ENCODE measurements at places on chromosomes 5 and 9. TPM values are rescaled to one million over a fixed set of nuclear protein-coding genes. Genes with fewer than 3 reads are reported as not detected.

Gene SPINK6
- polyA plus RNA-seq: 9.9 TPM

Gene CEL
- 3.2 TPM for polyA plus RNA-seq

Gene DAPK1
- 28.1 TPM for polyA plus RNA-seq

DNA sequence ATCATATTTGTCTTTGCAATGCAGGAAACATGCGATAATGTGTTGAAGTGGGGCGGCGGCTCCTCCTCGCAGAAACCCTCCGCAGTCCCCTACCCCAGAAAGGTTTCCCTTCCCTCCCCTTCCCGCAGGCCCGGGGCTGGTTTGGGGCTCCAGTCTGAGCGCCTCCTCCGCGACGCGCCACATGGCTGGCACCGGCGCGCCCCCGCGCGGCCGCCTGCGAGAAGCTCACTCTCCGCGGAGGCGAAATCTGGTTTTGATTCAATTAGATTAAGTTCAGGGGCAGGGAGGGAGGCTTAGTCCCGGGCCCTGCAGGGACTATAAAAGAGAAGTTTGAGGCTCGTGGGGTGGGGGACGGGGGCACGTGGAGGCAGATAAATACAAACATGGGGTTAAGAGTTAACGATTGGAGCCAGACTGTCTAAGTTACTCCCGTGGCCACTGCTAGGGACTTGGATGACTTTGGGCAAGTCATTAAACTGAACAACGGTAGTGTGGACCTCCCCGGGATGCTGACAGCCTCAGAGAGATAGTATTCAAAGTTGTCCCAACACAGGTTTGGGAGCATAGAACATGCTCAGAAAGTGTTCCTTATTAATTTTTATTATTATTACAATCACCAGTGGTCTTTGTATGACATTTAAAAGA is 69.4 kb downstream of the MSX2 start:
- peak; percentile 44 for DNase-seq

GRCh38 chr9:106745457-106745856 is 117.5 kb upstream of the ZNF462 start:
- DNase-seq: no peak

DNA sequence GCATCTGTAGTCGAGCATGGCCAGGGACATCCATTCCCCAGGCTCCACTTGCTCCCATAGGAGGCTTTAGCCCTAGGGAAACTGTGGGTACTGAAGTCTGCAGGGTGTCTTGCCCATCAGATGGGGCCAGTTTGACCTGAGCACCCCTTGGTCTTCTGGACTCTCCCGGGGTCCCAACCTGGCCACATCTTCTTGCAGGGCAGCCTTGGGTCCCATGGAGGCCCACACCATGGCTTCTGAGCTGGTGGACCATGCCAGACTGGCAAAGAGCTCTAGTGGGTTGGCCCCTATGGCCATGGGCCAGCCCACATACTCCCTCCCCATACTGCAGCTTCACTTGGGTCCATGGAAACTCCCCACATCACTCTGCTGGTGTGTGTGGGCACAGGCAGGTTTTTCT is 154.4 kb upstream of the PRLR start:
- DNase-seq: no peak

GRCh38 chr5:133244242-133244641 is 192.4 kb downstream of the HSPA4 start:
- DNase-seq: peak; percentile 25

GRCh38 chr9:14452539-14452938 is 138.6 kb upstream of the NFIB start:
- no peak for DNase-seq

Gene WDR38
- 0.30 TPM for polyA plus RNA-seq

GRCh38 chr9:12538842-12539579 is 154.2 kb upstream of the TYRP1 start:
- DNase-seq: no peak

Gene FCN1
- 4.9 TPM for polyA plus RNA-seq

Gene INSL4
- polyA plus RNA-seq: 0.18 TPM

DNA sequence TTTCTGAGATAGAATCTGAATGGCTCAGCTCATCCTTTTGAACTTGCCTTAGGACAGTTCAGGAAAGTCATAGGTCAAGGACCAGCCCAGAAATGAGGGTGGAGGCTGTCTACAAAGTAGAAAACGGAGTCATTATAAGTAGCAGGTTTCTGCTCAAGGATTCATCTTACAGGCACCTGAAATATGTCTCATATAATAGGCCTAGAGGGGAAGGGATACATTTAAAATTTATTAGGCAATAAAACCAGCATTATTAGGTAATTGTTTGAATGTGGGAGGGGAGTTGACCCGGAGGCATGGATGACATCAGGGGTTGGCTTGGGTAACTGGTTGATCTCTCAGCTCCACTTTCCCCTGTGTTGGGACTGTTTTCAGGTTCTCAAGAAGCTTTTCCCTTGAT is 11.9 kb upstream of the GALNT10 start:
- DNase-seq: no peak

DNA sequence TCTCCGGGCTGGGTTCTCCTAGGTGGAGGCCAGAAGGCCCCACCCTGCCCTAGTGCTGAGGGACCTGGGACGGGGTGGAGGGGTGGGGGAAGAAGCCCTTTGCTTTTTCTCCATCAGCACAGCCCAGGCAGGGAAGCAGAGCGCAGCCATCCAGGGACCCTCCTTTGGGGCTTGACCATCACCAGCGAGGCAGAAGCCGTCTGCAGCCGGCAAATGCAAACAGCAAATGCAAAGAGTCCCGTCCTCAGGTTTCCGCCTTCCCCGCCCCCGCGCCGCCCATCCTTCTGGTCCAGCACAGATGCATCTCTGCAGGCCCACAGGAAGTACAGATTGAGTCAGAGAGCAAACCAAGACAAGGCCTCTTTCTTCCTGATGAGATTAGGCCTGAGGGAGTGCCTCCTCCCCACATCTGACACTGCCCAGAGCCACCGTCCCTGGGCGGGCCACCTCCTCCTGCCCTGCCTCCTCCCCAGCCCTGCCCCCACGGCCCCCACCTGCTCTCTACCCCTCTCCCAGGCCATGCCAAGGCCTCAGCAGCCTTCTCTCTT is 23.4 kb downstream of the CORO2A start:
- no peak for DNase-seq

- no peak for DNase-seq
These were observed 388.2 kb upstream of the RPS23 start for GRCh38 chr5:82666312-82666711.

- DNase-seq: peak; percentile 49
These were observed 17.5 kb downstream of the WHRN start for GRCh38 chr9:114487607-114488300.

All from thymus (tissue), 14 donors.